AG10803 (cell line): ENCODE measurements at places on chromosomes 11 and 22.
A peak's percentile ranks its signal among the peaks of the same experiment; 100 is the strongest.

GRCh38 chr11:74905326-74905725, 43.6 kb downstream of the XRRA1 start:
- no peak for DNase-seq

GRCh38 chr11:92240916-92241315, 16.3 kb downstream of the FAT3 start:
- DNase-seq = no peak

GRCh38 chr11:22991196-22991595, 130.9 kb upstream of the CCDC179 start:
- no peak for DNase-seq

DNA sequence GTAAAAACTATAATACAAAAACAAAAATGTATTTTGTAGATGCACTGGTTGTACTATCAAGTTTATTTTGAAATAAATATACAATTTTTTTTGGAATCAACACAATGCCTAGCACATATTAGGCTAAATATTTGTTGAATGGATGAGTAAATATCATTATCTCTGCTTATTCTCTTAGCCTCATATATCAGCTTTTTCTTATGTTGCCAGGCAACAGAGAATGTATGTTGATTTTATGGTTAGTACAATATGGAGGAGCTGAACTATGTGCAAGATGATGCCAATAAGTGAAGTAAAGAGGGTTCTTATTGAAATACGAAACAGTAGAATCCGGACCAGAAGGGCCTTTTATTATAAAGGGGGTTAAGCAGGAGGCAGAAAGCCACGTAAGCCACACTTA, 94.9 kb downstream of the FAR1 start:
- DNase-seq = no peak

GRCh38 chr11:62508336-62509058, 38.1 kb downstream of the AHNAK start:
- peak; percentile 80 for DNase-seq

DNA sequence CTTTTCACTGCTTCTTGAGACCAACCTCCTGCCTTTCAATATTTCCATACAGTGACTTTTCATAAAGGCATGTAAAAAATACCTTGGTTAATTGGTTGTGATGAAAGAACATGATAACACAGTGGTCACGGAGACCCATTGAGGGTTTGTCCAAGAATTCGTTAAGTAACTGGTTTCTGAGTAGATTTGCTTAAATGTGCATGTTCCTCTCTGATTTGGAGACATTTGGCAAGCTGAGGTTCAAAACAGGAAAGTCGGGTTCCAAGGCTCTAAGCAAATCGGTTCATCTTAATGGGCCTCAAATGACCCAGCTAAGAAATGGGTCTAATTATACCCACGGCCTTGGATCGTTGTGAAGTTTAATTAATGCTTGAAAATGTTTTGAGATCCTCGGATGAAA, 36.9 kb upstream of the CCND1 start:
- peak; percentile 13 for DNase-seq

GRCh38 chr11:70322666-70323065, 52.2 kb downstream of the PPFIA1 start:
- DNase-seq = no peak

GRCh38 chr11:104917271-104918112, 19.2 kb upstream of the CASP12 start:
- peak; percentile 44 for DNase-seq

DNA sequence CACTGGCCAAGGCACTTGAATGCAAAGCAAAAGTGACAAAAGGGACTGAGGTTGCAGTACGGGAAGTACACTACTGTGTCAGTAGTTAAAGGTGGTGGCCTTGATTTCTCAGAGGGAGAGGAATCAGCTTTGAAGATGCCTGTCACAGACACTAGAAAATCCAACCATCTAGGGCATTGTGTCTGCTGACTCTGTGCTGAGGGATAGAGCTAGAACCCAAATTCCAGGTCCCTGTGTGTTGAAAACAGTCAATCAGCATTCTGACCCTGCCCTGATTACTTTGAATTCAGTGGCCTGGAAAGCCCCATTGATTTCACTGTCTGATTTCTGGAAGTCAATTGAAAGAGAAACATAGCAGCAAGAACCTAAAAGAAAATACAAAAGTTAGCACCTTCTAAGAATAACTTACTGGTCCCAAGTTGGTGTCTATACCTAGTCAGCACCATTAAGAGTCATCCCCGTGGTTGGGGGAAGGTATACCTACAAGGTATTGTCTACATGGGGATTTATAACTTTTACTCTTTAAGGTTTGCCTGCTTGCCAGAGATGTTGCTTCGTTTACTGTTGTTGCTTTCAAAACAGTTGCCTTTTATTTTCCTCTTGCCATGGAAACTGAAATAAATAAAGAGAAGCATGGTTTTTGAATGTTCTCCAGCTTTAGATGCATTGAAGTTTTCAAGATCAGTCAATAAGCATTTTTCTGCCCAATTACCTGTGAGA, 97.3 kb downstream of the PDHX start:
- DNase-seq = peak; percentile 75

GRCh38 chr22:43945632-43946383, 9.4 kb upstream of the SAMM50 start:
- peak; percentile 65 for DNase-seq

GRCh38 chr11:18987454-18988231, 48.4 kb upstream of the MRGPRX1 start:
- no peak for DNase-seq

GRCh38 chr11:121887569-121887968, 228.4 kb downstream of the BLID start:
- DNase-seq = no peak

DNA sequence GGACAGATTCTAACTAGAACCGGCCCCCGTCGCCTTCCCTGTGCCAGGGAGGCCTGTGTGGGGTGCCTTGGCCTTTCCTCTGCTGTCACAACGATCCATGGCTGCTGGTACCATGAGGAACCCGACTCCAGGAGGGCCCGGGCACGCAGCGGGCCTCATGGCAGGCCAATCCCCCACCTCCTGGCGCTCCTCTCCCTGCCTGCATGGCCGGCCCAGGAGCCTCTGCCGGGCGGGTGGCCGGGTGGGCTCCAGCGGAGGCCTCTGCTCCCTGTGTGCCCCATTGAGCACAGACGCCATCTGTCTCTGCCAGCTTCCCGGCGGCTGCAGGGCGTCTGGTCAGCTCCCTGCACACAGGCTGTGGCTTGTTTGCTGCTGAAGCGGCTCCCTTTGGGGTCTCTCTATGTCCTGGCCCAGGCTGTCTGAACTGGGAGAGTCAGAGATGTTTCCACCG, 86.5 kb downstream of the MYEOV start:
- DNase-seq = no peak

DNA sequence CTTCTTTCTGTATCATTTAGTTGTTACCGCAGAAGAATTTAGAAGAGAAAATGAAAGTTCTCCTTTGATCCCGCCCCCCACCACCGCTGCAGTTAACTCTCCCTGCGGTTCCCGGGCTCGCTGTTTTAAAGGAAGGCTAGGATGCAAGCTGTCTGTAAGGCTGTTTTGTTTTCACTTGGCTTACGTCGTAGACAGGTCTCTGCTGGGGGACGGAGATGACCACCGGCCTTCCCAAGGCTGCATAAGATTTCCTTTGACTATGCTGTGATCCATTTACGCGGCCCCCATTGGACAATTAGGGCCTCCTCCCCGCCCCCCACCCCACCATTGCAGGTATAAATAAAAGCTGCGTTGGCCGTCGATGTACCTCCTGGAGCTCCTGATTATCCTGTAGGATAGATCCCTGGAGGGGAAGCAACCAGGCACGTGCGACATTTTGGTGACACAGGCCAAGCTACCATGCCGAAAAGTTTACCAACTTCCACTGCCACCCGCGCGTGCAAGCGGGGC, 1.4 kb upstream of the CPT1A start:
- DNase-seq = peak; percentile 41

GRCh38 chr11:70660059-70660888, 261.9 kb downstream of the CTTN start:
- no peak for DNase-seq

DNA sequence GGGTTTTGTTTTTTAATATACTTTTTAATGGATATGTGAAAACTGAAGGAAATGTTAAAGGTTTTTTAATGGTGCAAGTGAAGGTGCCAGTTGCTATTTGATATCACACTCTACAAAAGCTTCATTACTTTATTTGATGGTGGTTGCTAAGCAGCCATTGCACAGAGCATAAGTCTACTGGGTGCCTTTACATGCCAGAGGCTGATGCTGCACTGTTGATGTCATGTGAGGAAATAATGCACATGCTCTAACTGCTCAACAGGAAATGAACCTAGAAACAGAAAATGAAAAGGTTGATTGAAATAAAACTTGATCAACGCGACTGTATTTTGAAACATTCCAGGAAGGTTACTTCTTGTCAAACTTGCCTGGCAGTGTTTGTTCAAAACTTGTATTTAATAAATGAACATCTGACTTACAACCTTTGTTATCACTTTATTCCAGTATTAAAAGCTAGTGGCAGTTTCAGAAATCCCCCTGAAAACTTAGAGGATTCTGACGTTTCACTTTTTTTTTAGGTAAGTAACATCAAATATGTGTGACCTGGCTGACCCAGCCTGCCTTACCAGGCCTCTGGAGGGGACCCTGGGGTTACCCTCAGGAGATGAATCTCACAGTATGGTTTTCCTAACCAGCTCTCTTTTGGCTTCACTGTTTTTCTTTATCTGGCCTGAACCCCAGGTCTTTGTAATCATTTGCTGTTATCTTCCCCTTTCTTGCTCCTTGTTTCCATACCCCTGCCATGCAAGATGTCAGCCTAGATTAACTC, 2.4 kb upstream of the ATP5MG start:
- no peak for DNase-seq

GRCh38 chr11:9251311-9251710, 13.8 kb downstream of the DENND5A start:
- DNase-seq = no peak

DNA sequence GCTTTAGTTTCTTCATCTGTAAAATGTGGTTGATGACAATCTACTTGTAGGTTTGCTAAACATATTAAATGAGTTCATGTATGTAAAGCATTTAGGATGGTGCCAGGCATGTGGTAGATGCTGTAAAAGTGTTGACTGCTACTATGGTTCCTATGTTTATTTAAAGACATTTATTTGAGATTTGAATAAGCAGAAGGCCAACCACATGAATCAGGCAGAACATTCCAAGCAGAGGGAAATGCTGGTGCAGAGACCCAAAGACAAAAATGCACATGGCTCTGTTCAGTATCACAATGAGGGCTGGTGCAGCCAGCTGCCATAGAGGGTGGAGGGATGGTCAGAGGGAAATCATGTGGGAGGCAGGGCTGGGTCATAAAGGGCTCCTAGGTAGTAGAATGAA, 156.2 kb upstream of the PDGFD start:
- DNase-seq = no peak

- no peak for DNase-seq
These were observed 91.0 kb upstream of the ARHGAP32 start for GRCh38 chr11:129283141-129283540.

GRCh38 chr11:22879630-22880029, 19.4 kb upstream of the CCDC179 start:
- DNase-seq = peak; percentile 17

DNA sequence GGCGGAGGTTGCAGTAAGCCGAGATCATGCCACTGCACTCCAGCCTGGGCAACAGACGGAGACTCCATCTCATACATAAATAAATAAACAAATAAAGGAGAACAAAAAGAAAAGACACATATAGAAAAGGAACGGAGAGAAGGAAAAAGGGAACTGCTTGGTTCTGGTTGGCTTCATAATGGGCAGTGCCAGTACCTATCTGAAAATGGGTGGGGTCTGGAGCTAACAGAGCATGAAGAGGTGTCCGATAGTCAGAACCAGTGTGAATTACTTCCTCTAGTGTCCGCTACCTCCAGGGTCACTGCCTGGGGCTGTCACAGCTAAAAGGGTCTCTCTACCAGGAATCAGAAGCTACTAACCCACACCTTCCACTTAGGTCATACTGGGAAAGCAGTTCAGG, 27.2 kb upstream of the TTC28 start:
- no peak for DNase-seq

DNA sequence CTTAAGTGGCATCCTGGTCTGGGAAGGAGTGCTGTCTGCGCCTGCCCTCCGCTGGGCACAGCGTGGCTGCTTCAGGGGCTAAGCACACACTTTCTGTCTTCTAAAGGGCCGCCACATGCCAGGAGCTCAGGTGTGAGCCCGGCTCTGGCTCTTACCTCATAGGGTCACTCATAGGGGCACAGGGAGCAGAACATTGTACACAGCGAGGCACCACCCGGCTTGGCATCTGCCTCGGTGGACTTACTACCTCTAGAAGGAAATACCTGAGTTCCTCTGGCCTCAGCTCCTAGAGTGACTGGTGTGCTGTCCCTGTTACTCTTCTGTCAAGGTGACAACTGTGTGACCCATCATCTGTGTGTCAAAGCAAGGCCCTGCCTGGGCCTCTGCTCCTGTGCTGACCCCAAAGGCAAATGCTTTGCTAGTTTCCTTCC, 13.4 kb downstream of the NEAT1 start:
- peak; percentile 37 for DNase-seq

DNA sequence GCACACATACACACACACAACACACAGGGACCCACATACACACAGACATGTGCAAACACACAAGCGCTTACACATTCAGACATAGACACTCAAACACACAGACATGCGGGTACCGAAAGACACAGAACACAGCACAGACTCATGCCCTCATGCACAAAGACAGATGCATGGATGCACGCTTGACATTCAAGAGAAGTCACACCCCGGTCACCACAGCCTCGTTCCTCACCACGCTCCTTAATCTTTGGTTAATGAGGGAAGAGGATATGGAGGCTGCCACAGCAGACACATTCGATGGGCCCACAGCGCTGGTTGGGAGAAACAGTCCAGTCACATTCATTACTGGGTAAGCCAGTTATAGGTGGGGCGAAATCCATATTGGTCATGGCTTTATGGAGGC, 51.9 kb upstream of the EIF3D start:
- DNase-seq = no peak

DNA sequence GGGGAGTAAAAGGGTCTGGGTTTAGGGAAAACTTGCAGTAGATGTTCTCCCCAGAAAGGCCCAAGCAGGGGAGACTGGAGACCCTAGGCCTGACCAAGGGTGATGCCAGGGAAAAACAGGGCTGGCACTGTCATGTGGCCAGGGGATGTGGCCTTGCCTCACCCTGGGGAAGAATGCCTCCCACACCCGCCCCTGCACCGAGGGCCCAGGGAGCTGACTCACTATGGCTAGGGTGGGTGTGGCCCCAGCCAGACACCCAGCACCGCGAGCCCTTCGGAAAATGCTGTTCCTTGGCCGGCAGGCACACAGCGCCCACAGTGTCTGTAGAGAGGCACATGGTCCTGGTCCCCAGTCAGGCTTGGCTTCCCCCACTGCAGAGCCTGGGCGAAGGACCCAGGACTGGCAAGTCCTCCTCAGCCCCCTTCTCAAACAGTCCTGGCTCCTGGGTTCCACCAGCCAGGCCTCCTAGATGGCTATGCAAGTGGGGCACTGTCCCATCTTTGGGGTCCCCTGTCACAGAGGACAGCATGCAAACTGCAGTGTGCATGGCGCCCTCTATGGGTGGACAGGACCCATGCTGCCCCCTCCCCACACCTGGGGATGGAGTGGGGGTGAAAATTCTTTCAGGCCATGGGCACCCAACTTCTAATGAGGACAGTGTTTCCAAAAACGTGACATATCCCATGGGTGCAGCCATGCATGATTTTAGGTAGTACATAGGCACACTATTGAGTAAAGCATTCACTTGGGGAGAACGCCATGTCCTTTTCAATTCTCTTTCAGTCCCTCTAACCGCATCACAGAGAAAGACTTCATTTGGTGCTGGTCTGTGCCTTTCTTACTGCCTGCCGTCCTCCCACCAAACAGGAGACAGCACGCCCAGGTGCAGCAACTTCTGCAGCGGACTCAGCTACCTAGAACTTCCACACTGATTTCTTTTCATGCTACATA, 15.2 kb downstream of the TMPRSS5 start:
- DNase-seq = peak; percentile 62

- no peak for DNase-seq
These were observed 119.7 kb upstream of the CD82 start for GRCh38 chr11:44445500-44446365.

- DNase-seq = peak; percentile 39
These were observed 25.8 kb downstream of the TNRC6B start for GRCh38 chr22:40203572-40203971.
